Fibroblast of skin of back (primary cell): ENCODE measurements at places on chromosomes 13 and 19.

DNA sequence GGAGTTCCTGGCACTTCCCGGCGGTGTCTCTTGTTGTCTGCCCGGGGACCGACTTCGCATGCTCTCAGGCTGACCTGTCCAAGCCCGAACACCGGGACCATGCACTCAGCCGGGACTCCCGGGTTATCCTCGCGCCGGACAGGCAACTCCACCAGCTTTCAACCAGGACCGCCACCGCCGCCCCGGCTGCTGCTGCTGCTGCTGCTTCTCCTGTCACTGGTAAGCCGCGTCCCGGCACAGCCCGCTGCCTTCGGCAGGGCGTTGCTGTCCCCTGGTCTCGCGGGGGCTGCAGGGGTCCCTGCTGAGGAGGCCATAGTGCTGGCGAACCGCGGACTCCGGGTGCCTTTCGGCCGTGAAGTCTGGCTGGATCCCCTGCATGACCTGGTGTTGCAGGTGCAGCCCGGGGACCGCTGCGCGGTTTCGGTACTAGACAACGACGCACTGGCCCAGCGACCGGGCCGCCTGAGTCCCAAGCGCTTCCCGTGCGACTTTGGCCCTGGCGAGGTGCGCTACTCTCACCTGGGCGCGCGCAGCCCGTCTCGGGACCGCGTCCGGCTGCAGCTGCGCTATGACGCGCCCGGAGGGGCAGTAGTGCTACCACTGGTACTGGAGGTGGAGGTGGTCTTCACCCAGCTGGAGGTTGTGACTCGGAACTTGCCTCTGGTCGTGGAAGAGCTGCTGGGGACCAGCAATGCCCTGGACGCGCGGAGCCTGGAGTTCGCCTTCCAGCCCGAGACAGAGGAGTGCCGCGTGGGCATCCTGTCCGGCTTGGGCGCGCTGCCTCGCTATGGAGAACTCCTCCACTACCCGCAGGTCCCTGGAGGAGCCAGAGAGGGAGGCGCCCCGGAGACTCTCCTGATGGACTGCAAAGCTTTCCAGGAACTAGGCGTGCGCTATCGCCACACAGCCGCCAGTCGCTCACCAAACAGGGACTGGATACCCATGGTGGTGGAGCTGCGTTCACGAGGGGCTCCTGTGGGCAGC lies 661 bp downstream of the FREM2 start:
- no peak for DNase-seq

DNA sequence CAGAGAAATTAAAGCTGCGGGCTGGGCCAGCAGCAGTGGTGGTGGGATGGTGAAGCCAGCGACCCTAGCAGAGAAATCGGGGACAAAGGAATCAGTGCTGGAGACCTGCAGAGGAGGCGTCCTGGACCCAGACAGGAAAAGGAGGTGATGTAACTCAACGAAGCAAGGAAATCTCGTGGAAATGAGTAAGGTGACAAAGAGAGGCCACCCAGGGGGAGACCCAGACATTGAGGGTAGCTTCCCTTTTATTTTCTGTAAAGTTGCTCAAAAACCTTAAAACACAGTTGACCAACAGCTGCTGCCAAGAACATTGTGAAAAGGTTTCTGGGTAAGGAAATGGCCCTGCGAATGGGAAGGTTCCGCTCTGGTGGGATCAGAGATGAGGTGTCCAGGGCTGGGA lies 13.3 kb upstream of the RETN start:
- no peak for DNase-seq

DNA sequence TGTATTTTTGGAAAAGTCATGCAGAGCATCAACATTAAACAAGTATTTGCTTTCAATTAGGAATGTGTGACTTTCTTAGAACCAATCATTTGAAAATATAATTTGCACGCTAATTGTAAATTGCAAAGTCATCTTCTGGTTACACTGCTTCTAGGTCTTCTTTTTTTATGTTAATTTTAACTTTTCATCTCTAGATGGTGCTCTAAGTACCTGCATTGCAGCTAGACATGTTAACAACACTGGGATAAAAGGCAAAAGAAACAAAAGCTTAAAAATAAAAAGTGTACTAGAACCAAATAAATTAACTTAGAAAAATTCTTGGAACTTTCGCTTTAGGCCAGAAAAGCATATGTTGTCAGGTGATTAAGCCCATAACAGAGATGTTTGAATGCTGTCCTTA lies 2758.2 kb downstream of the PCDH9 start:
- DNase-seq = peak; percentile 53

- DNase-seq = no peak
Observed at GRCh38 chr19:55601084-55601483, 996 bp downstream of the ZNF524 start.

DNA sequence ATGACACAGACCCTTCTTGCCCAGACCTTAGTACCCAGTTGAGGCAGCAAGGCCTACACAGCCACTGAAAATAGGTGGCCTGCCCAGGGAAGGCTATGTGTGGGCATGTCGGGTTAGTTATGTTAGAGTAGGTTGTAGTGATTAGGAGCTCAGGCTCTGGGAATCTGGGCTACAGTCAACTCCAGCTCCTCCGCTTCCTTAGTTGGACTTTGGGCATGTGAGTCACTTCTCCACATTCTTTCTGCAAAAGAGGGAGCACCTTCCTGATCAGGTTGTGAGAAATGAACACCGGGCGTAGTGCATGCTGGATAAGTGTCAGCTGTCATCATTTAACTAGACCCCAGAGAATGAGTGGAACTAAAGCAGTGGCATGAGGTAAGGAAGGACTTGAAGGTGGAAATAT lies 64.8 kb downstream of the ARHGAP35 start:
- DNase-seq = no peak

DNA sequence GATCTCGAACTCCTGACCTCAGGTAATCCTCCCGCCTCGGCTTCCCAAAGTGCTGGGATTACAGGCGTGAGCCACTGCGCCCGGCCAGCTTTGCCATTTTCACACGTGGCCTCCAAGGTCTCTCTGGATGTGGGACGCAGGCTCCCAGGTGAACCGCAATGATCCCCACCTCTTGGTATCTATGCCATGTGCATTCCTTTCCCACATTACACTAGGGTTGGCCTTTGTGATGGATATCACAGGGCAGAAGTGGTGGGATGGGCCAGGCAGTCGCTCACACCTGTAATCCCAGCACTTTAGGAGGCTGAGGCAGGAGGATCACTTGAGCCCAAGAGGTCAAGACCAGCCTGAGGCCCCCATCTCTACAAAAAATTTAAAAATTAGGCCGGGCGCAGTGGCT lies 22.4 kb downstream of the FGF21 start:
- DNase-seq = no peak

DNA sequence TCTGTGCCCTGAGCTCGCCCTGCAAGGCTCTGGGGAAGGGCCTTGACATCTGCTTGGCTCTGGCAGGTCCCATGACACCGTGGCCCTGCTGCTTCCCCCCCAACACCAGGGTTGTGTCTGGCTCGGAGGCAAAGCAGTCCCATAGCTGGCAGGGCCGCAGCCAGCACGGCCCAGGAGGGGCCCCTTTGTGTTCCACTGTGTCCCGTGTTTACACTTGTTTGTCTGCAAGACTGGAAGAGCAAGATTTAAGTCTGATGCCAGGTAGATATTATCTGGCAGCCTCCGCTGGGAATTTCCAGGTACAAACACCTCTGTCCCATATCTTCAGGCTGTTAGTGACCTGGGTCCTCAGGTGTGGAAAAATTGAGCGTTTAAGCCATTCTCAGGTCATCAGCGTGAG lies 44.3 kb downstream of the MCF2L start:
- no peak for DNase-seq

GRCh38 chr19:43639519-43640423 lies at the start of gene CADM4:
Gene CADM4, minus strand, starts transcription at chr19:43639850. Its CDS starts 60 bp downstream, at chr19:43639790.
- no peak for DNase-seq

GRCh38 chr13:79311386-79311785 lies 94.7 kb downstream of the RBM26 start:
- DNase-seq = no peak

GRCh38 chr13:50167224-50167947 lies 152.1 kb downstream of the KCNRG start:
- DNase-seq = no peak

DNA sequence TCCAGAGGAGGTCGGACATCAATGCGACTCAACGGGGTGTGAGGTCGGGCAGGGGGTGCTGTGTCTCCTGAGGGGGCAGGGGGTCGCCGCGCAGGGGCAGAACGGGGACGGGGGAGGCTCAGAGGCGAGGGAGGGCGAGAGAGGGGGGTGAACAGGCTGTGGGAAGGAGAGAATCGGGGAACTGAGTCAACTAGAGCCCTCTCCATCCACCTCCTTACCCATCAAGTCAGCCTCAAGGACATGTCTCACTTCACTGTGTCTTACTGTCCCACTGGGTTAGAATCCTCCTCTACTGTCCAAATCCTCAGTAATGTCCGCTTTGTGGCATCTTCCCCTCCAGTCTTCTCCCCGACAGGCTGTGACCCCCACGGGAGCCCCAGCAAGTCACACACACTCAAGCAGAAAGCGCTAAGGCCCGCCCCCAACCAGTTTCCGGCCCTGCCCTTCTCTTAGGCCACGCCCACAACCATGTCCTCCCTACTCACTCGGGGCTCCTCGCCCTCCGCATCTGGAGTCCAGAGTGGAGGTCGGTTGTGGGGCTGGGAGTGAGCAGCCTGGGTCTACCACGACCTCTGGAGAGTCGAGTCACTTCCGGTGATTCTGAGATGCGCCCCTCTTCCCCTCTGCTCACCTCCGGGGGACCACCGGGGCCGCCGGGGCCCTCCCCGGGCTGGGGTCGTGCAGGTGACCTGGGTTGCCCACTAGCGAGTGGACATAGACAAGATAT lies 9.3 kb downstream of the PLEKHA4 start:
- DNase-seq = no peak

DNA sequence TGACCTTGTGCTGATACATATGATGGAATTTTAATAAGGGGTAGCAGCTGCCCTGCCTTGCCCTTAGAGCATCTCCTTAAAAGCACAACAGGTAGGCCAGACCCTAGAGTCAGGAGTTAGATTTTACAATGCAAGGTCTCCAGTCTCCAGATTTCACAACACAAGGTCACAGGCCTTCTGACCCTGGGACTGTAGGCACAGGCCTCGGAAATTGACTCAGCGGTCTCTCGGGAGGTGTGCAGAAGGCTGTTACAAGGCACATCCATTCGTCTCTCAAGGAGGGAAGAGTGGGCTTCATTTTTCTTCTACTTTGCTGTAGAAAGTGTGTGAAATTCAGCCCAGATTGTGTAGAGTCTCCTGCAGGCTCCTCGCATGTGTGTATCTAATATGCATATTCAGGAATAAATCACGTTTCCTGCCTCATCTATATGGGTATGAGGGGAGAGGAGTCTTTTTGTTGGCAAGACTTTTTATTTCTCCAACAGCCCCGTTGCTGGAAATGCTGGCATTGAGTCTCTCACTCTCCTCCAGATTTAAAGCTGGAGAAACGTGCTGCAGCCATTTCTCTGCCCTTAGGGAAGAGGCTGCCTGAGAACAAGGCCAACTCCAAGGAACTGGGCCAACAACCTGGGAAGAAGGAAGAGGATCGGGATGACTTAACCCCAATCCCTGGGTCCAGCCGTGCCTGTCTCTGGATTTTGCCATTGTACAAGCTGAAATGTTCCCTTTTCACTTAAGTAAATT lies 24.5 kb downstream of the UQCRFS1 start:
- no peak for DNase-seq

- DNase-seq = no peak
Observed at GRCh38 chr19:18558604-18559003, 934 bp downstream of the KXD1 start.

GRCh38 chr13:71871844-71872243 lies 4.8 kb upstream of the DACH1 start:
- no peak for DNase-seq

- no peak for DNase-seq
Observed at GRCh38 chr13:83883061-83883523, 818 bp upstream of the SLITRK1 start.

- no peak for DNase-seq
Observed at GRCh38 chr19:45972081-45972946, 1.4 kb downstream of the NOVA2 start.

GRCh38 chr19:35509861-35510625 lies 3.4 kb downstream of the DMKN start:
- peak; percentile 48 for DNase-seq

- no peak for DNase-seq
Observed at GRCh38 chr19:13951799-13952153, 533 bp upstream of the DCAF15 start.

- no peak for DNase-seq
Observed at GRCh38 chr13:40522282-40522681, 144.2 kb downstream of the FOXO1 start.

GRCh38 chr19:49094505-49095482 lies 9.5 kb downstream of the SNRNP70 start:
- no peak for DNase-seq

- DNase-seq = no peak
Observed at GRCh38 chr13:21152251-21152899, 24.0 kb downstream of the SKA3 start.

- DNase-seq = no peak
Observed at GRCh38 chr19:46901701-46902401, 41.1 kb downstream of the ARHGAP35 start.

DNA sequence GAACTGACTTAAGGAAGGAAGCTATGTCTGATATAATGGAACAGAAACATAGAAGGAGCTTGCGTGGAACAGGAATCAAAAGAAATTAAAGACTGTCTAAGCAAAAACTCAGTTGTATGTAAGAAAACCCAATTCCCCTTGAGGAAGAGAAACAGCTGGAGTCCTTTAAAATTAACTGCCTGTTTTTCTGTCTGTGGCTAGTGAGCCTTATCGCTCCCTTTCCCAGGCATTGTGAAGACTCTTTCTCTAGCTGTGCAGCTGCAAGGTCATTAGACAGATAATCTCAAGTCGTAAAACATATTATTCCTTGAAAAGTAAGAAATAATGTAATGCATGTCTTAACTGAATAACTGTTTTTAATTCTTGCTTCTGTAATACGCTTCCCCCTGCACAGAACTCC lies 39.7 kb upstream of the IGSF23 start:
- DNase-seq = no peak
